Urinary bladder (tissue), 4 donors: ENCODE measurements at places on chromosomes 13 and 19. TPM values are rescaled to one million over a fixed set of nuclear protein-coding genes. Genes with fewer than 3 reads are reported as not detected.

NLRP11 gene
- not detected for polyA plus RNA-seq

DNA sequence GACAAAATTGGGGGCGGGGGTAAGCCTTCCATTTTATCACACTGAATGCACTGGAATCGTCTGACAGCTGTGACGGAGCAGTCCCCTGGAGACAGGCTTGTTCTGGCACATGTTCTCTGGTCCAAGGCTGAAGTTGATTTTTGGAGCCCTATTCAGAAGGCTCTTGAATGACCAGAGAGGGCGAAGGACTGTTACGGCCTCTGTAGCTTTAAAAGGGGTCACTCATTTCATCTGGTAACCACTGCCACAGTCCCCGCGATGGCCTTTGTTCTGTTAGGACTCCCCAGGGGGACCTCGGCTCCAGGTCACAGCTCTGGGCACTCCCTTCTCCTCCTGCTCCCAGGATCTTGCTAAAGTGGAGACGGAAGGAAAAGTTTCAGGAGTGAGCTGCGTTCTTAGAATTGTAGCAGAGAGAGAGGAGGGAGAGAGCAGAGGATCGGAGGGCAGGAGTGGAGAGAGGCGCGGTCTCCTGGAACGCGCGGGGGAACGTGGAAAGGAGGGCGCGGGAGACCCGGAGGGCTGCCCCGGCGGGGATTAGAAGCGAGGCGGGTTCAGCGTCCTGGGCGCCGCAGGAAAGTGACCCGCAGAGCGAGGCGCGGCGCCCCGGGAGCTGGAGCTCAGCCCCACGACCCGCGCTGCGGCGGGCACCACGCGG lies 134.3 kb upstream of the MYO16 start:
- DNase-seq = no peak

DNA sequence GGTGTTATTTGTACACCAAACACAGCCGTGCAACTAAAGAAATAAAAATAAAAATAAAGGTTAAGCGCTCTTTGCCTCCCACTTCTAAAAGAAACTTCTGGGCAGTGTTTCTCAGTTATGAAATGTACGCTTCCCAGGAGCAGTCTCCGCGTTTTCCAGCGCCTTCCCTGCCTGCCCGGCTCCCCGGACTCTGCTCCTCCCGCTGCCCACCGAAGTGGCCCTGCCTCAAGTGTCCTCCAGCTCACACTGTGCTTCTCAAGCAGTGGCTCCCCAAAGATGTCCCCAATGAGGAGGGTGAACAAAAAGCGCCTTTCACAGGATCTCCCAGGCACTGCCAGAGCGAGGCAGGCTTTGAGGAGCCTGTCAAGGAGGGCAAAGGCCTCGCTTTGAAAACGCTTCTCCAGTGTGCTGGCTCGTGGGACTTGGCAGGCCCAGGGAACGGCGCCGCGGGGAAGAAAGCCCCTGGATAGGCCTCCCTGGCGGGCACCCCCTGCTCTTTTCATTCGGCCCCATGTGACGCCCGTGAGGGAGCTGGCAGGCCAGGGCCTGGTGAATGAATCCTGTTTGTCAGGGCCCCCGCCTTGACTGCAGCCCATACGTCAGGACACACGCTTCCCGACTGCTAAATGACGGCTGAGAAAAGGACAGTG lies 187.1 kb downstream of the FOXO1 start:
- no peak for DNase-seq

CPB2 gene
- polyA plus RNA-seq = 0.24 TPM

DNA sequence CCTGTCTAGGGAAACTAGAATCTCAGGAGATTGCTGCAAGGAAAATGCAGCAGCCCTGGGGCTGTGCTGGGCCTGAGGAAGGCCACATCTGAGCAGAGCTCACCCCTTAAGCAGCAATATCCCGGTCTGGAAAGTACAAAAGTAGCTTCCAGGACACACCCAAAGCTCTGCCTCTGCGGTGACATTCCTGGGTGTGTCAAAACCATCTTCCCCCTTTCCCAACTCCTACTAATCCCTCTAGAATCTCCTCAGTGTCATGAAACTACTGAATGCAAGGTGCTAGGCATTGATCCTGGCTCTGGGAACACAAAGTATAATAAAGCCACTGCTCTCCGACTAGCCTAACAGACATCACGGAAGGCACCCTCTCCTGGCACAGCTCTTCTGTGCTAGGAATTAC lies 5.0 kb downstream of the PBX4 start:
- DNase-seq = no peak

REEP6 gene
- 11.3 TPM for polyA plus RNA-seq

DNA sequence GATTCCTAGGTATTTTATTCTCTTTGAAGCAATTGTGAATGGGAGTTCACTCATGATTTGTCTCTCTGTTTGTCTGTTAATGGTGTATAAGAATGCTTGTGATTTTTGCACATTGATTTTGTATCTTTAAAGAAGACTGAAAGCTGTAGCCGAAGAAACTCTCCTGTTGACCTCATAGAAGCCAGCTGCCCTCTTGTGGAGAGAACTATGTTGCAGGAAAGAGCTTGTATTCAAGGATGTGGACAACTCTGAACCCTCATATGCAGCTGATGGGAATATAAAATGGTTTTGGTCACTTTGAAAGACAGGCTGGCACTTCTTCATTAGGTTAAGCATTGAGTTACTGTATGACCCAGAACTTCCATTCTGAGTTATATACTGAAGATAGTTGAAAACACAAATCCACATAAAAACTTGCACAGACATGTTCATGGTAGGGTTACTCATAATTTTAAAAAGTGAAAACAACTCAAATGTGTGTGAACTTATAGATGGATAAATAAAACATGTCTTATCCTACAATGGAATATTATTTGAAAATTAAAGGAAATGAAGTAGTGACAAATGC lies 65.8 kb upstream of the SLITRK6 start:
- DNase-seq = no peak

DNA sequence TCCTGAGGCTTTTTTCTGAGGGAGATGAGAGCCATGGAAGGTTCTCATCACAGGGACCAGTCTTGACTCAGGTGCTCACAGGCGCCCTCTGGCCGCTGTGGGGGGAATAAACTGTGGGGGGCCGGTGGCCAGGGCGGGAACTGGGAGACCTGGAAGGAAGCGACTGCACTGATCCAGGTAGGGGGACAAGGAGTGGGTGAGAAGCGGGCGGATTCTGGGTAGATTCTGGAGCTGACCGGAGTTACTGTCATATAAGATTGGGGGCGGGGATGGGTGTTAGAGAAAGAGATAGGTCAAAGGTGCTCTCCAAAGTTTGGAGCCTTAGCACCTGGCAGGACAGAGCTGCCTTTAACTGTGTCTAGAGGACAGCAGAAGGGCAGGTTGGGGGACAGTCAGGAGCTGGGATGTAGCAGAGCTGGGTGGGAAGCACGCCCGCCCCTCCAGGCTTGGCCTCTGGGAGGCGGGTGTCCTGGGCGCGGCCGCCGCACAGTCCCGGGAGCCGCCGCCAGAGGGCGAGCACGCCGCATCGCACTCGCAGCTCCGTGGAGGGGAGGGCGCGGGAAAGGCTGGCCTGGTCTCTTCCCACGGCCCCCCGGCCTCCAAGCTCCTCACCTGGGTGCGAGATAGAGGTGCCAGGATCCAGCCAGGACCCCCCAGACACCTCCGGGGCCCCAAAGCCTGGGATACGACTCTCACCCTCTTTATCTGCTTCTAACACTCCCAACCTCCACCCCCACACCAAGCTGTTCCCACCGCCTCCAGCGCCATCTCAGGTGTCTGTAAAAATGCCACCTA lies 4.2 kb upstream of the DAND5 start:
- DNase-seq = no peak

CDX2 gene
- polyA plus RNA-seq = not detected

CEACAM8 gene
- polyA plus RNA-seq = not detected

DNA sequence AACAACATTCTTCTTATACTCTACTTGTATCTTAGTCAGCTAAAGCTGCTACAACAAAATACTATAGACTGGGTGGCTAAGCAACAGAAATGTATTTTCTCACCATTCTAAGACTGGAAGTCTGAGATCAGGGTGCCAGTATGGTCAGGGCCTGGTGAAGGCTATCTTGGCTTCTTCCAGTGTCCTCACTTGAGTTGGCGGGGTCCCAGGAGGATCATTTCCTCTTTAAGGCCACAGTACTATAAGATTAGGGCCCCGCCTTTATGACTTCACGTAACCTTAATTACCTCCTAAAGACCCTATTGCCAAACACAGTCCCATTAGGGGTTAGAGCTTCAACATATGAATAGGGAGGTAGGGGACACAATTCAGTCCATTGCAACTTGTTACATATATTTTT lies 30.7 kb upstream of the DOCK9 start:
- DNase-seq = no peak

- DNase-seq = no peak
Measured at GRCh38 chr19:29372091-29372415, 153.7 kb upstream of the VSTM2B start.

DNA sequence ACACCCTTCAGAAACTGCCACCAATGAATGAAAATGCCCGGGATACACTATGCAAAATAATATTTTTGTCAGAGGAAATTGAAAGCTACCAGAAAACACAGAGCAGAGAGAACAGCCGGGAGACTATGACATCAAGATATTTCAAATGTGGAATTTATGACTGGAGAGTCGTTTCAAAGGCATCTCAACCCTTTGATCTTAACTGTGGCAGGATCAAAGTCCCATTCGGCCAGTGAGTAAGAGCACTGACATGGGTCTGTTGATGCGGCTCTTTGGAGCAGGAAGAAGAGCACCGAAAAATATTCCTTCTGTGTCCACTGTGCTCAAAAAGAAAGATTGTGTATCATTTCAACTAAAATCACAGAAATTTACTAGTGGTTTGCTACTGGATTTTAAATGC lies 201.9 kb downstream of the RFC3 start:
- DNase-seq = no peak

GRCh38 chr19:4577020-4577782 lies 17.7 kb upstream of the SEMA6B start:
- no peak for DNase-seq

RGL3 gene
- 6.5 TPM for polyA plus RNA-seq

NDFIP2 gene
- 15.7 TPM for polyA plus RNA-seq

TNFRSF19 gene
- 8.2 TPM for polyA plus RNA-seq

FAM124A gene
- polyA plus RNA-seq = 5.9 TPM

DNA sequence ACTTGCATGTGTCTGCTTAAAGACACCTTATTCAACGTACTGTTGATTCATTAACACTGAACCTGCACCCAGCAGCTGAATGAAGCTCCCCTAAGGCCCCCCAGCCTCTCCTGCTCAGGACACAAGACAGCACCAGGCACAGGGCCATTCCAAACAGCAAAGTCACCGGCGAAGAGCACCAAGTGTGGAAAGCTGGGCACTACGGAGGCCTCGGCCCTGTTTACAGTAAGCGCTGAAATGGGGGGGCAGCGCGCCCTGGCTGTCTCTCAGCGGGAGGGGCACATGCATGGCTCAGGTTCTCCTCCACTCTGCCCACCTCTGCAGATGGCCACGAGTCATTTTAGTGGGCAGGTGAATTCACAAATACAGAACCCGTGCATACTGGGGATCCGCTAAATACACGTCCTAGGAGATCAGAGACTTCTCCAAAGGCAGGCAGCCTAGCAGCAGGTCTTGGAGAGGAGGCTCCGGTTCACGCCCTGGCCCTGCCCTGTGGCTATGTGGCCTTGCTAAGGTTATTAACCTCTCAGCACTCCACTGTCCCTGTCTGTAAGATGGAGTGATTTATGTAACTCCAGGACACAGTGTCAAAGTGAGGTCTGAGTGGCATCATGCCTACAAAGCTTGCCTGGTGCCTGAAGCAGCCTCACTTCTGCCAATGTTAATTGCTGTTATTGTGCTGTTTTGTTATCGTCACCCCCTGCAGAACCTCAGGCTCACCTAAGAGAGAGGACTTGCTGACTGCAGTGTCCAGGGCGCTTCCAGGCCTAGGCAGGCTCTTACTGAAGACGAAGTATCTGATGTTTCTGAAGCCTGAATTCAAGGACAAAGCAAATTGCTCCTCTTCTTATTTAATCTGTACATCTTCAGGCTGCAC lies 207.4 kb upstream of the SOX1 start:
- DNase-seq = no peak

- no peak for DNase-seq
Measured at GRCh38 chr19:38505958-38506357, 72.5 kb downstream of the RYR1 start.

VSTM1 gene
- not detected for polyA plus RNA-seq

DNA sequence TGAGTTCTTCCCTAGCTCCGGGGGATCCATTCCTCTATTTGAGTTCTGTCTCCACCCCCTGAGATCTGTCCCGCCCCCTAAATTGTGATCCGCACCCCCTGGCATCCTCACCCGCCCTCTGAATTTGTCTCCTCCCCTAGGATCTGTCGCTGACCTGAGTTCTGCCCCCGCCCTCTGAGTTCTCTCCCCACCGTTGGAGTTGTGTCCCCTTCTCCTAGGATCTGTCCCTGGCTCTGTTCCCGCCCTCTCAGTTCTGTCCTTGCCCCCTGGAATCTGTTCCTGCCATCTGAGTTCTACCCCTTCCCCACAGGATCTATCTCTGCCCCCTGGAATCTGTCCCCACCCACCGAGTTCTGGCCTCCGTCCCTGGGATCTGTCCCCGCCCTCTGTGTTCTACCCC lies 1.0 kb upstream of the SLC17A7 start:
- no peak for DNase-seq

DNA sequence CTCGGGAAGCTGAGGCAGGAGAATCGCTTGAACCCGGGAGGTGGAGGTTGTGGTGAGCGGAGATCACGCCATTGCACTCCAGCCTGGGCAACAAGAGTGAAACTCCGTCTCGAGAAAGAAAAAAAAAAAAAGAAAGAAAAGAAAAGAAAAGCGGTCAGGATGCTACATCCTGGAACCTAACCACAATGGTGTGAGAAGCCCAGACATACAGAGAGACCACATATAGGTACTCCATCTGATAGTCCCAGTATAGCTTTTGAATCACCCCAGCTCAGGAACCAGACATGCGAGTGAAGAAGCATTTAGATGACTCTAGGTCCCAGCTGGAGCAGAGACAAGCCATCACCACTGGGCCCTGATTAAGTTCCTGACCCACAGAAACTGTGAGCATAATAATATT lies 3.2 kb downstream of the IFNL1 start:
- DNase-seq = no peak

GRCh38 chr19:10043286-10043927 lies 30.1 kb downstream of the RDH8 start:
- DNase-seq = no peak

UPF1 gene
- 52.9 TPM for polyA plus RNA-seq

DNA sequence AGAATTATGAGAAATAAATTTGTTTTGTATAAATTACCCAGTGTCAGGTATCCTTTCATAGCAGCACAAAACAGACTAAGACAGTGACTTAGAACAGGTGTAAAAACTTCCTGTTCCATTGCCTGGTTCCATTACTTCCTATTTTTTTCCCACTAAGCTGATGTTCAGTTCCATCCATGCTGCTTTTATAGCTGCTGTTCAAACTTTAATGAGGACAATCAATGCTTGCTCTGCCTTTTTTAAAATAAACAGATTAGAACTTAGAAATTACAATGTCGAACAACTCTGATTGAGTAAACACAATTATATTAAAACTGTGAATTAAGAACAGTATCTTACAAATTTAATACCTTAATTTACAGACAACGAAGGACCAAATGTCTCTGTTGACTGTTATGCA lies 818.9 kb downstream of the OLFM4 start:
- no peak for DNase-seq
